Adrenal gland (tissue), 19 donors: ENCODE measurements at places on chromosomes 16 and 17. TPM values are rescaled to one million over a fixed set of nuclear protein-coding genes. Genes with fewer than 3 reads are reported as not detected.
A peak's percentile ranks its signal among the peaks of the same experiment; 100 is the strongest.

GRCh38 chr17:18856570-18856915 lies 1.4 kb upstream of the PRPSAP2 start:
- no peaks in the 10 kb centered on the region for H3K27me3 ChIP-seq
- peaks cover 18% of the 10 kb centered on the region for H3K4me1 ChIP-seq
- DNase-seq = no peak
- peak overlapping the region; percentile 88 for H3K27ac ChIP-seq

DNA sequence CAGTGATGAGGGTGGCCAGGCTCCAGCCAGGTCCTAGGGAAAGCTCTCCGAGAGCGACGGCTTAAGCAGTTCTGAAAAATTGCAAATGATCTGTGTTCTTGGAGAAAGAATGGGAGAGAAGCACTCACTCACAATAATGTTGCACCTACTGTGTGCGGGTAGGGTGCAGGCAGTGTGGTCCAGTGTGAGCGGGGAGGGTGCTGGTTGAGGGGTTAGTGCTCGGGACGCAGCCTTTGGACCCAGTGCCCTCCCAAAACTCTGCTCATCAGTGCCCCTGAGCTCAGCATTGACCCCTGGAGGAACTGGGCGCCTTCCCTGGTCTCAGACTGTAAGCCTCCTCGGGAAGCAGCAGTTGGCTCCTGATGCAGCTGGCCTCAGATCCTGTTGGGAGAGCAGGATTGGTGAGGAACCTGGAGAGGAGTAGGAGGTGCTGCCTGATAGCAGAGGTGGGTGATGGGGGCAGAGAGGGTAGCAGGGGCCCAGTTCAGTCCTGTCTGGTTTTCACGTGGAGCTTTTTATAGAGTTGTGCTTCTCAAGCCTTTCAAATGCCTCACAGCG lies 23.6 kb upstream of the ZNF750 start:
- H3K4me3 ChIP-seq = no peak overlapping the region
- H3K36me3 ChIP-seq = no peaks in the 10 kb centered on the region
- DNase-seq = no peak

GRCh38 chr17:76714822-76715495 lies 4.2 kb upstream of the MXRA7 start:
- peak overlapping the region; percentile 77 for H3K27ac ChIP-seq
- DNase-seq = peak; percentile 81
- no peak overlapping the region for H3K4me3 ChIP-seq
- no peaks in the 10 kb centered on the region for H3K27me3 ChIP-seq

- H3K4me3 ChIP-seq = no peak overlapping the region
- H3K36me3 ChIP-seq = peaks cover 3% of the 10 kb centered on the region
- no peak for DNase-seq
- no peak overlapping the region for H3K27ac ChIP-seq
- H3K4me1 ChIP-seq = no peaks in the 10 kb centered on the region
Observed at GRCh38 chr16:48326915-48327314, 58.3 kb downstream of the SIAH1 start.

DNA sequence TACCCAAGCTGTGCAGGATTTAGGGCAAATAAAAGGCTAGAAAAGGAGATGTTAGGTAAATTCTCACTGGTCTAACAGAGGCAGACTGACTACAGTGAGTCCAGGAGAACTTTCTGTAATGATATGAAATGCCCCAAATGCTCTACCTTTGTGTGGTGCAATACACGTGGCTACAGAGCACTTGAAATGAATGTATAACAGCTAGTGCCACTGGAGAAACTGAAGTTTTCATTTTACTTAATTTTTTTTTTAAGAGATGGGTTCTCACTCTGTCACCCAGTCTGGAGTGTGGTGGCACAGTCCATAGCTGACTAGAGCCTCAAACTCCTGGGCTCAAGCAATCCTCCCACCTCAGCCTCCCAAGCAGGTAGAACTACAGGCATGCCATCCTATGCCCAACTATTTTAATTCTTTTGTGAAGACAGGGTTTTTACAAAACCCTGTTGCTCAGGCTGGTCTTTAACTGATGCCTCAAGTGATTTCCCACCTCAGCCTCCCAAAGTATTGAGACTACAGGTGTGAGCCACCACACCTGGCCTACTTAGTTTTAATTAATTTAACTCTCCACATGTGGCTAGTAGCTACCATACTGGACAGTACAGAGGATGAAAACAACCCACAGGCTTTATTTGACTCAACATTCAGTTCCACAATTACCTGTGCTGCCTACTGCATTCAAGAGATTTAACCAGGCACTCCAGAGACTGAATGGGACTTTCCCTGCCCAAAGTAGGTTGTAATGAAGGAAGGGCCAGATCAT lies 84.8 kb upstream of the PLEKHM1 start:
- no peaks in the 10 kb centered on the region for H3K36me3 ChIP-seq
- no peak overlapping the region for H3K27ac ChIP-seq
- H3K4me1 ChIP-seq = peaks cover 12% of the 10 kb centered on the region
- H3K27me3 ChIP-seq = no peaks in the 10 kb centered on the region
- no peak for DNase-seq

KPNA2 gene
- 12.2 TPM for total RNA-seq

CRISPLD2 gene
- total RNA-seq = 100 TPM

OR1F1 gene
- not detected for total RNA-seq

MRC2 gene
- total RNA-seq = 68.3 TPM

MYO15A gene
- 0.44 TPM for total RNA-seq

ABCC12 gene
- total RNA-seq = not detected

CEP295NL gene
- 0.28 TPM for total RNA-seq

TPSD1 gene
- total RNA-seq = not detected
